ENCODE measurements at places on chromosomes 2 and 18. TPM values are rescaled to one million over a fixed set of nuclear protein-coding genes. Genes with fewer than 3 reads are reported as not detected.

DNA sequence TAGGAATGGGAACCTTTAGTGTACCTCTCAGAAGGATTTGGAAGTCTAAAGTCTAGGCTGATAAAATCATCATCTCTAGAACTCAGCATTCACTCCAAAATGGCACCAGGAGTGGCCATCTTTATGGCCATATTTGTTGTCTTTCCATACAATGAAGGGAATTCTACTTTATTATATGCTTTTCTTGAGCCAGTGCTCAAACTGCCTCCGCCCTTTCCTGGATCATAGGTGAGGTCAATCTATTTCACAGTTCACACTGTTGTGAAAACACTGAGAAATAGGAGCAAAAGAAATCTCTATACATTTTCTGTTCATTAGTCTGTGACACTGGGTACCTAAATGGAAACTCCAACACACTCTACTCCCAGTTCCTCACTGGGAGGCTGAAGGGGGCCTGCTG, 55.6 kb downstream of the SP110 start:
- DNase-seq: no peak

DNA sequence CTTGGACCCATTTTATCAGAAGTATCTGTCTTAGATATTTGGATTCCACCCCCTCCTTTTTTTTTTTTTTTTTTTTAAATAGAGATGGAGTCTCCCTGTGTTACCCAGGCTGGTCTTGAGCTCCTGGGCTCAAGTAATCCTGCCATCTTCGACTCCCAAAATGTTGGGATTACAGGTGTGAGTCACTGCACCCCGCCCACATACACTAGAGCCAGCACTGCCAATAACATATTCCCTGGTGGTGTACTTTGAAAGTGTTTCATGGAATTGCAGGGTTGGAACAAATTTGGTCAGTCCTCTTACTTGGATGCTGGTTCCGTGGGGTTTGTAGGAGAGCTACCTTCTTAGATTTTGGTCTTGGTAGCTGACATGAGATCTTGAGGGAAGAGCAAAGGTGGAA, 15.0 kb downstream of the PDCL3 start:
- no peak for DNase-seq

- DNase-seq: no peak
Measured at GRCh38 chr2:220473611-220474010, 846.2 kb downstream of the SLC4A3 start.

DNA sequence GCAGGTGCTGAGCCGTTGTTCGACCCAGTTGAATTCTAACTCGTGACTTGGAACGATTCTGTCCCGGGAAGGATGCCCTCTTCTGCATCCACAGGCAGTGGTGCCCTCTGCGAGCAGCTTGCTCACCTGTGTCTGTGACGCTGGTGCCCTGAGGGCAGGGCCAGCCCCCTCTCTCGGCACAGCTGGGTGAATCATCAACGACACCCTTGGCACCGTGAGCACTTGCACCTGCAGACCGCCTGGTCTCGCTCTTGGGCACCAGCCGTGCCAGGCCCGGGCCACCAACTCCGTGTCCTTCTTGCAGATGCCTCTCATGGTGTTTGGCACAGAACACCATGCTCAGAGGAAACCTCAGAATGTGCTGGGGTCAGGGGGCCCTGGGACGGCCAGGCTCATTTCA, 75.0 kb downstream of the SLC66A2 start:
- DNase-seq: no peak

- no peak for DNase-seq
Measured at GRCh38 chr2:191023235-191023679, 9.3 kb upstream of the STAT1 start.

Gene SLC9A2
- total RNA-seq: 2.4 TPM

Gene KRTCAP3
- total RNA-seq: 6.2 TPM

GRCh38 chr2:14907014-14907612, 274.6 kb downstream of the LRATD1 start:
- DNase-seq: no peak

DNA sequence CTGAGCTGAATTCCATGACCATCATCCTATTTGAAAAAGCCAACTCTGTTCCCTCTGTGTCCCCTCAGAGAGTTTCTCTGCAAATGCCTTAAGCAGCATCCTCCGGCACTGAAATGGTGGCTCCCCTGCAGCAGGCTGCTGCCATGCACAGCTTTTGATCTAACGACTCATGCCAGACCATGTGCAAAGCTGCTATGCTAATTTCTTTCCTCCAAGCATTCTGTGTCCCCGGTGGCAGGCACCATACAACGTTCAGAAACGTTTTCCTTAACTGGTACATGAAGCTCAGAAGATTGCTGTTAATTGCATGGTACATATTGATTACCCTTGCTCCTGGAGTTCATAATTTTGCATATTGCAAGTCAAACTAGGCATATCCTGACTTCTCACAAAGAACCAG, 336.8 kb downstream of the RBM43 start:
- no peak for DNase-seq

Gene CLEC4F
- not detected for total RNA-seq

Gene WNT10A
- total RNA-seq: 5.7 TPM

DNA sequence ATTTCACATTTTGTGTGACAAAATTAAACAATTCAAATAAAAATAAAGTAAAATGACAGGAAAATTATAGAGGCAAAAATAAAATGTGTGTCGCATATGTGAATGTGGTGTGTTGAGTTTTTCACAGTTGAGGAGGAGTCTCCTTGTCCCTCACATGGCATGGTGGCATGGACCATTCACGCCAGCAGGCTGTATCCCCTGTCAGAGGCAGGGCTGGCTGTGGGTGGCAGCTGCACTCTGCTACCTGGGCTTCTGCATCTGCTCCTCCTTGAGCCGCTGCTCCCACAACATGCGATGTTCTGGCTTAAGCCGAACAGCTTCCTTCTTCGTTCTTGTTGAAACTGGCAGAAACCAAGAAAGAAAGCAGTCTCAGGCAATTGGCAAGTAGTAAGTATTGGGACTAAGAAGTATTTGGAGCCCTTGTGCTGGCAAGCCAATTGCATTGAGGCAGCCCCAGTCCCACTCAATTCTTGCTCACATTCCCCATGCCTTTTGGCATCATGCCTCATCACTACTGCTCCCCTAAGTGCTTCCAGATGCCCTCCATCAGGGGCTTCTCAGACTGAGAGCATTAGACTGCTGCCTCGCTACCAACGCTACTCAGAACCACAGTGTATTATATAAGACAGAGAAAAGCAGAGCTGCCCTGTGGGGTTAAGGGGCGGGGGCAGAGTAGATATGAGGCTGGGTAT, 177.9 kb upstream of the NABP1 start:
- peak; percentile 87 for DNase-seq

DNA sequence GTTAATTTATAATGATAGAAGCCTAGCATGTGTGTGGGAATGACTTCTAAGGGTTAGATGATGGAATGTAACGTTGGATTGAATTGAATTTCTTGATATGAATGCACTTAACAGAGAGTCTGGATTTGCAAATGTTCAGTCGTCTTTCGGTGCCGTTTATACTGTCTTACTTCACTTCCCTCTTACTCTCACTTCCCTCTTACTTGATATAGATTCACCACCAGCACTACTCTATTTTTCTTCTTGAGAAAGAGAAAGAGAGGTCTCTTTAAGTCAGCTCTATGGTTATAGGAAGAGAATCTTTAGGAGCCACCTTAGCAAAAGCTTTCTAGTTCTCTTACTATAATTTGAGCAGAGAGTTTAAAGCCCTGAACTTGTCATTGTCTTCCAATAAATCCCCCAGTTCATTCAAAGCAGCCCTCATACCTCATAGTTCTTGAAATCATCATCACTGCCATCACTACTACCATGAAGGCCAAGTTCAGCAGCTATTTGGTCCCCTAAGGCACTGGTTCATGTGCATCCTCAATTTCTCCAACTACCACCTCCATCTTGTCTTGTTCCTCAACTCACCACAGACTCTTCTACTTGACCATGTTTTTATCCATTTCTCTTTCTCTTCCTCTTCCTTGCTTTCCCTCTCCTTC, 501.7 kb upstream of the TCF4 start:
- DNase-seq: no peak

Gene SKOR2
- total RNA-seq: not detected

Gene LHCGR
- 0.51 TPM for total RNA-seq

Gene DPP4
- 3.2 TPM for total RNA-seq
